ENCODE measurements at places on chromosomes 6 and 20.

- no peak for DNase-seq
Measured at GRCh38 chr20:37727957-37728634, 34.3 kb downstream of the CTNNBL1 start.

DNA sequence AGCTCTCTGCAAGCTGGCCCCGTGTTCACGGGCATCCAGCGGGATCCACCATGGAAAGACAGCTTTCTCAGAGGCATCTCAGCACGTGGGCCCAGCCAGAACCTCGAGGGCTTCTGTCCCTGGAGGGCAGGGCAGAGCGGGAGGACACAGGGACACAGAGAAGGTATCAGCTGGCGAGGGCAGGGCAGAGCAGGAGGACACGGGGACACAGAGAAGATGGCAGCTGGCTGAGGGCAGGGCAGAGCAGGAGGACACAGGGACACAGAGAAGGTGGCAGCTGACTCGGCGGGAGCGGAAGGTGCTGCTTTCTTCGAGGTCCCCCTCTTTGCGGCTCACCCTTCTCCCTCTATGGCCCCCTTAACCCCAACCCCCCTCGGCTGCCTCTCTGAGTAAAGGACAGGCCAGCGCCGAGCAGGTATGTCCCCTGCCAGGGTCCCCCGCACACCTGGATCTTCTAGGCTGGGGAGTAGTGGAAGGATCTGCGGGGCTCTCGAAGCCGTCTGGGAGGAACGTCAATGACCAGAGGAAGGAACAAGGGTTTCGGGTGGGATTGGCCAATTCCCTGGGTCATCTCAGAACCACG, 28.9 kb upstream of the BHLHE23 start:
- no peak for DNase-seq

DNA sequence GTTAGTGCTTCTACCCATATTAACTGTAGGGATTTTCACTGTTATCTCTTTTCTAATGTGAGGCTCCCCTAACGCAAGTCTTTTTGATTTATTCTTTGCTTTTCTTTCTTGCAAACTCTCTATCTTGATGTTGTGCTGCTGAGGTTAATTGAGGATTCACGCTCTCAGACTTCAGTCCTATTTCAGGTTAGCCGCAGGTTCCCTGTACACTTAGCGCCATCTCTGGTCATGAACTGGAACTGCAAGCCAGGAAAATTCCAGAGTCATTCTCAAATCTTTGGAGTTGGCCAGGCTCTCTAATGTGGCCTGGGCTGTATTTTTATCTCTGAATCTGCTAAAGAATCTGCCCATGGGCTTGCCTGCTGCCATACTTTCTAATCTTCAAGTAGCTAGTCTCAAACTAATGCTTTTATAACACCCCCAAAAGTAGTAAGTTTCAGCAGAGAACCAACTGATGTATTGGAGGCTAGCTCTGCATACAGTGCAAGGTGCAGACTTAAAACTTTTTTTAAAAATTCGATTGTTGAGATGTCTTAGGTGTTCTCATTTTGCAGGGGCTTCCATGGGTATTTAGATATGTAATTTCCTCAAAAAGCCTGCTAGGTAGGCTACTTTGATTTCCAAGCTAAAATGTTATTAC, 91.1 kb upstream of the OPRM1 start:
- no peak for DNase-seq

DNA sequence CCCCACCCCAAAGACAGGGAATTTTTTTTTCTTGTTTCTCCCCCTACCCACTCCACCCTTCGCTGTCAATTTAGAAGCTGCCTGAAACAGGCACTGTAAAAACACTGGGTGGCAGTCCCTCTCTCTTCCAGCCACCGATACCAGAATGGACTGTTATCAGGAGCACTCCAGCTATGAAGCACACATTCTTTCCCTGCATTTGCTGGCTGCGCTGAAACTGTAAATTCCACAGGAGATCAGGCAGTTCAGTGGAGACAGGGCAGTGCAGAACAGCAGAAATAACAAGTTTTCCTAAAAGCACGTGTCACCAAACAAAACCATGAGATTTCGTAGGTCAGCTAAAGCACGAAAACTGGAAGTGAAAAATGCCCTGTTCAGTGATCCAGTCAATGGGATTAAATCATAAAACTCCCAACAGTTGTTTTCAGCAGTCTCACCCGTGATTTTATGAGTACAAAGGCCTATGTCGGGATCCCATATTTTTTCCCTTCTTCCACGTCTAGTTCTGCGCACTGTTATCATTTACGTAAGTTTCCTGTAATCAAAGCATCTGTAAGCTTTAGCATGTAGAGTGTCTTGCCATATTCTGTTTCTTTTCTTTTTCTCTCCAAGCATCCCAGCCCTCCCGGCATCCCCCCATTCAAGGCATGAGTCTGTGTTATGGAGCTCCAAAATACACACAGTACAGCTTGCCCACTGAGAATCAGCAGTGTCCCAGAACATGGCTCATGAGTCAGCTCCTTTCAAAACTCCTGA, 359.9 kb upstream of the EPHA7 start:
- DNase-seq = no peak

GRCh38 chr6:38179794-38180430, 360.4 kb downstream of the ZFAND3 start:
- DNase-seq = no peak

GRCh38 chr20:17856024-17856564, 112.5 kb downstream of the SNX5 start:
- no peak for DNase-seq

GRCh38 chr6:158060455-158061360, 79.0 kb downstream of the SYNJ2 start:
- DNase-seq = no peak

DNA sequence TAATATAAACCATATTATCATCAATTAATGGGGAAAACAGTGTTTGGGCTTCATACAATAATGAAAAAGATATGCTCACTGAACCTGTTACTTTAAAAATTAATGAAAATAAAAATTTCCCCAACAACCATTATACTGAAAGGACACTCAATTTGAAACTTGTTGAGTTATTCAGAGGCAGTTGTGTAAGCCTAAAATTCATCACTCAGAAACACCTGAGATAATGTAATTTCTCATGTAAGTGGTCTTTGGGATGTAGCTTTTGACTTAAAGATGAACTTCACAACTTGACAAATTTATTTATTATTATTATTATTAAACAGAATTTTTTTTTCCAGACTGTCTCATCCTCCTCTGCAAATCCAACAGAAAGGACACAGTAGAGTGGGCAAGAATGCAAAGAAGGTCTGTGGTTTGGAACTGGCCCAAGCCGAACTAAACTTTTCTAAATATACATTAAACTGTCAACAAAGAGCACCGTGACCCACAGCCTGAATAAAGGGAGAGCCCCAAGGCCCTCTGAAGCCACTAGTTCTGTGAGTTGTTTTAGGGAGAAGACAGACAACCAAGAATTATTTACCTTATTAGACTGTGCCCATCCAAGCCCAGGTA, 32.2 kb upstream of the HEY2 start:
- DNase-seq = no peak

GRCh38 chr6:105981002-105981887, 104.9 kb upstream of the PRDM1 start:
- peak; percentile 70 for DNase-seq

GRCh38 chr6:8105791-8106190, 3.4 kb upstream of the EEF1E1 start:
- no peak for DNase-seq

DNA sequence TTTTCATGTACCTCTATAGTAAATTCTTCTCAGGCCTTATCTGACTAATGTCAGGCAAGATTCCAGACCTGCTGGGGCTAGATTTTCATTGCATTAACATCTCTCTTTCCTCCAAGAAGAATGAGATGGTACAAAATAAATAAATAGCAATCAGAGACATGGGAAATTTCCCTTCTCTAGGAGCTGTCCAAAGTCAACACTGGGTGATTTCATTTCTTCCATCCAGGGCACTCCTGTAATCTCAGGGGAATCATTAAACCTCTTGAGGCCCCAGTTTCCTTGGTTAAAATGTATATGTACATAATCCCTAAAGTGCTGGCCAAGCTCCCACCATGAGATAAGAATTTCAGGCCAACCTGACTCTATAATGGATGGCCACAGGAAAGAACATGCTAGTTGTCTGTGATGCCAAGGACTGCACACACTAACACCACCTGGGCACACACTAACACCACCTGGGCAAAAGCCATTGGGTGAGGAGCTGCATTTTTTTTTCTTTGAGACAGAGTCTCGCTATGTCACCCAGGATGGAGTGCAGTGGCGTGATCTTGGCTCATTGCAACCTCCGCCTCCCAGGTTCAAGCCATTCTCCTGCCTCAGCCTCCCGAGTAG, 912 bp downstream of the IL17F start:
- no peak for DNase-seq

GRCh38 chr6:129667621-129668020, 42.4 kb downstream of the ARHGAP18 start:
- DNase-seq = no peak

DNA sequence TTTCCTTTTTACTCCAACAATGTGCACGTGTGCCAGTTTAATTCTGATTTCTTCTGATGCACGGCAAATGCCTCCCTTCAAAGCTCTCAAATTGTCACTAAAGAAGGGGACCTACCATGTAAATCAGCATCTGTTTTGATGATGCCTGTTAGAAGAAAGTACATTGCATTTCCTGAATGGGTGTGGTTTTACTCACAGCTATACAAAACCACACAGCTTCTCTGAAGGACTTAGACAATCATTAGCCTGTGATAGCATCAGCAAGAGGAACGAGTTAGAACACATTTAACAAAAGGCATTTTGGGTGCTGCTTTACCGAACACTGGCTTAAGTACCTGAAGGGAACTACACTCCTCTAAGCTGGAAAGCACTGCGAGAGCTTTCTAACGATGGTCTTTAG, 109.4 kb downstream of the ATXN1 start:
- DNase-seq = no peak

- no peak for DNase-seq
Measured at GRCh38 chr20:46273717-46274116, 34.6 kb downstream of the CDH22 start.

DNA sequence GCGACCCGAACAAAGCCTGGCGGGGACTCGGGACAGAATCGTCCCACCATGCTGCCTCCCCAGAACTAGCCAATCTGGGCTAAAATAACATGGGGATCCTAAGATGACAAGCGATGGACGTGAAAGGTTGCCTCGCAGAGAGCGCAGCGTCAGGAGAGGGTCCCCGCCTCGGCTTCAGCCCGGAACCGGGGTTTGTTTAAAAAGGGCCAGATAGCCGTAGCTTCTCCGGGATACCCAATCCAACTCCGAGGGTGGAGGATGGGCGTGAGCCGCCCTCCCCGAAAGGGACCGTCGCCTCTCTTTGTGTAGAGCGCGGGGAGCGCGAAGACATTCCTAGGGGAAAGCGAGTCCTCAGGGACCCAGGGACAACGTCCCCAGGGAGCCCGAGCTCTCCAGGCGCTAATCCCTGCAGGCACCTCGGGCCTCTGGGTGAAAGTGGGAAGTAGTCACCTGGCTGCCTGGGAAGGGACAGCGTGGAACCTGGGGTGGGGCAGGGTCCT, 643 bp downstream of the CD24 start:
- DNase-seq = peak; percentile 68

DNA sequence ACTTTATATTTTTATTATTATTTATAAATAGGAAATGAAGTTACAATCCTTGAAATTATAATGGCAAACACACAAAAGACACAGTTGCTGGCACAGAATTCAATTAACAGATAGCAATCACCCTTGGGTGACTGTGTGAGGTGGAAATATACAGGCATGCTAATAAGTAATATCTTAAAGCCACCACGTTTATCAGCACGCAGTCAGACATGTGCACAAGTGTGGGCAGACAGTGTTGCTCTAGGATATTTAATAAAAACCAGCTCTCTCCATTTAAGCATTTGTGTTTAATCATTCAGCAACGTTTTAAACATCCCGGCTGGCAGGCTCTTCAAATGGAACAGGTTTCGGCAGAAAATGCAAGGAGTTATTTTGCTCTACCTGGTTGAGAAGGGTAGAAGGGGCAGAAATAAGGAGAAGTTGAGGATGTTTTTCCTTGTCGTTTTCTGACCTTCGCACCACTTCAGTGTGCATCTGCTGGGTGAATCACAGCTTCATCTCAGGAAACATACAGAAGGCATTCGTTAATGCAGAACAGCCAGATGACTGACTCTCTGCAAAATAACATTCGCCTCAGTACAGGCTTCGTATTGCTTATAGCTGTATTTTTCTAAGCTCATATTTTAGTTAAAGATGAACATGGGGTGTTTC, 585.1 kb downstream of the QKI start:
- no peak for DNase-seq

- no peak for DNase-seq
Measured at GRCh38 chr20:45934046-45934585, 367 bp upstream of the PCIF1 start.

- no peak for DNase-seq
Measured at GRCh38 chr6:5174756-5175549, 85.8 kb downstream of the LYRM4 start.

- DNase-seq = no peak
Measured at GRCh38 chr6:160992980-160993314, 1.4 kb downstream of the MAP3K4 start.

DNA sequence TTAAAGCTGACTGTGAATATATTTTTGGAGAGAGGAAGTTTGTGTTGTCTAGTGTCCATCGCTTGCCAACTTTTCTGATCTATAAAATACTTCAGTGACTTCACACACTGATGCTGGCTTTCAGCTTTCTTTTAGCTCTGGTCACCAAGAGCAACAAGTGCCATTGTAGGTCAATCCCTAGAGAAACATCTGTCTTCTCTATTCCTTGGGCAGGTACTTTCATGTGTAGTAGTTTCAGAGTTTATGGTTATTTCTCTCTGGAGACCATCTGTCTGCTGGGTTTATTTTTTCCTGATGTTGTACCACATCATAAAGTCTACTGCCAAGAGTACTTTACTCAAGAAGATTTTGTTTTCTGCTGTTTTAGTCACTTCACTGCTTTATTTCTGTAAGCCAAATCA, 249.9 kb downstream of the KHDC1L start:
- DNase-seq = no peak

GRCh38 chr6:11586536-11586935, 49.0 kb downstream of the TMEM170B start:
- no peak for DNase-seq

DNA sequence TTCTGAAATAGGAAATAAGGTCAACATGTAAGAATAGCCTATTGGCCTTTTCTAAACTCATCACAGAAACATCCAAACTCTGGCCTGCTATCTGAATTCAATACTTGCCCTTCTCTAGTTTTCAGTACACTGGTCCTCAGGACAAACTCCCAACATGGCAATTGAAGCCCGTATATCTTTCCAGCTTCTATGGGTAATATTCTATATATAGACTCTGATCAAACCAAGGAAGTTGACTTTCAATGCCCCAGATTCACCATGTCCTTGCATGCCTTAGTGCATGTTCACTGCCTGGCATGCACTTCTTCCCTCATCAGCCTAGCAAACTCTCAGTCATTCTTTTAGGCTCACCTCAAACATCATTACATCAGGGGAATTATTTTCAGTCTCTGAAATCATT, 73.2 kb downstream of the RSPO3 start:
- DNase-seq = no peak

- DNase-seq = no peak
Measured at GRCh38 chr6:117597755-117598154, 4.6 kb downstream of the GOPC start.

GRCh38 chr6:131778169-131778568, 29.7 kb upstream of the ENPP1 start:
- no peak for DNase-seq

Data from activated CD8-positive, alpha-beta memory T cell treated with anti-CD3 and anti-CD28 coated beads for 24 hours (primary cell).